ENCODE measurements at places on chromosomes 3 and 15.
A peak's percentile ranks its signal among the peaks of the same experiment; 100 is the strongest.

DNA sequence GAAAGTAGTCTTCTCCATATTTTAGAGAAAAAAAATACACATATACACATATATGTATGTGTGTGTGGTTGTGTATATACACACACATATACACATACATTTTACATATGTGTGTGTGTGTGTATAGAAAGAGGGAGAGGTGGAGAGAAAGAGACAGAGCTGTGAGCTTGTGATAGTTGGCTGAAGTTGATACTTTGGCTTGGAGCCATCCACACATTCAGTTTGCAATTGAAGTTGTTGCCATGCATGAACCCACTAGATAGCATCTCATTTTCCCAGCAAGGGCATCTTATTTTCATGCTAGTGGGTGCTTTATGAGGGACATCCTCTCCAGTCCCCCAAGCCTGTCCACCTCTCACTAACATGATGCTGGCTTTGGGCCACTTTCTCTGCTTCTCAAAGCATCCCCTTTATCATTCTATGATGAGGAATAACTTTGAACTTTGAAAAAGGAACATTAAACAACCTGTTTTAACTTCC is 228.6 kb downstream of the ZNF621 start:
- no peak for DNase-seq

GRCh38 chr3:196499061-196499460 is 4.5 kb downstream of the RNF168 start:
- no peak for DNase-seq

DNA sequence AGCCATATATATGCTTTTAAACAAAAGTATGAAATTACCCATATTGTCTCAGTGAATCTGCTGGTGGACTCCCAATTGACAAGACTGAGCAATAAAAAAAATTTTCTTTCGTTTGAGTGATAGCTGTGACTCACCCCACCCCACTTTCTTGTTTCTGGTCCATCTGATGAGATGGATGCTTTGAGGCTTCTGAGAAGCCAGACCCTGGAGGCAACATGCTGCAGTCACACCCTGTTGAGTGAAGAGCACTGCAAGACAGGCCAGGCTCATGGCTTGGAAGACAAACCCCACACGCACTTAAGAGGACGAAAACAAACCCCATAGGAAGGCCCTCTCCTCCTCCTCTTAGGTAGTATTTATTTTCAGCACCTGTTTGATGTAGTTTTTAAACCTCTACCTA is 276.0 kb upstream of the TTC14 start:
- no peak for DNase-seq

DNA sequence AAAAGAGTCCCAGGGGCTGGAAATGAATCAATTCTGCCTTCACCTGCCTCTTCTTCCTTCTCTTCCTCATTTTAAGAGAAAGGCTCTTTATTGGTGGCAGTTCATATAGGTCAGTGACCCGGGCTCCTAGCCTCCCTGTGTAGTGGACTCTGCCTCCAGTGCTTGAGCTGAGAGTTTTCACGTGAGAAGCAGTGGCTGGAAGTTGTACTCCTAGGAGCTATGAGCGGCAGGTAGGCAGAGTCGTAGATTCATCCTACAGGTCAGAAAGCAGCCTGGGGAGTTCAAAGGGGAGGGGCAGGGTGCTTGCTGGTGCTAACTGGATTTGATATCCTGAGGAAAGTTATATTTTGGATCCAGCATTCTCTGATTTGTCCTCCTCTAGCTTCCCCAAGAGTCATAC is 101.1 kb downstream of the RPLP1 start:
- DNase-seq: no peak

DNA sequence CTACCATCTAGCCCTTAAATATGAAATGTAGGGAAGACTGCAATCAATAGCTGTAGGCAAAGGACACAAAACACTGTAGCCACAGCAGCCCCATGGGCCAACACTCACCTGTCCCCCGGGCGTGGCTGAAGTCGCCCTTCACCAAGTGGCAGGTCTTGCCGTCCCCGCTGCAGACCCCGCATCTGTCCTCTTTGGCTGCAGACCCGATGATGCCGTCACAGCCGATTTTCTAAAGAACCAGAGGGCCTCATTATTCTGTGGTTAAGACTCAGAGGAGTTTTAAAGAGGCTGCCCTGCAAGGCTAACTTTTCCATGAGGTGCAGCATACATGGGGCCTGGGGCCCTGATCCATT is 245.6 kb downstream of the ADAMTS17 start:
- no peak for DNase-seq

- no peak for DNase-seq
These were observed 225.3 kb upstream of the LYSMD4 start for GRCh38 chr15:99958426-99959097.

DNA sequence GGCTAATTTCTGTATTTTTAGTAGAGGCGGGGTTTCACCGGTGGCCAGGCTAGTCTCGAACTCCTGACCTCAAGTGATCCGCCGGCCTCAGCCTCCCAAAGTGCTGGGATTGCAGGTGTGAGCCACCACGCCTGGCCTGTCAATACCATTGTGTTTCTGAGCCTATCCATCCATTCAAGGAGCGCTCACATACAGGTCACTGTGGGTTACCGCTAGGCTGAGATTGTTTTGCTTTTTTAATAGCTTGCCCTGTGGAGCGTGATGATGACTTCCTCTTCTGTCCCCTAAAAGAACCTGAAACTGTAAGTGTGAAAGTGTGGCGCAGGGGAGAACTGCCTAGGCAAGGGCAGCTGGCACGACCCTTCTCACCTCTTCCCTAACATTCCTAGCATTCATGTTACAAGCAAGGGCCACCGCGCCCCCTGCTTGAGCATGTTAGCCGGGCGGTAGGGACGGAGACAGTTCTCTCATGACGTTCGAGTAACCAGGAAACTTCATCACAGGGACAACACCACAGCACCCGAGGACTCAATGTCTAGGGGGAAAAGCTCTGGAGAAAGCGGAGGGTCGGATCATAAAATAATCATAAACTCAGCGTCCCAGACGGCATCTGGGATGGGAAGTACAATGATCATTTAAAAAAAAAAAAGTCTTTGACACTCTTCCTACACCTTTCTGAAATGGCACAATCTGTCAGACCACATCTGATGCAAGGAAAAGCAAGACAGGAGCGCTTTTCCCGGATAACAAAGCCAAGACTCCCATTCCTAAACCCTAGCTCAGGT is 790 bp downstream of the LAMP3 start:
- no peak for DNase-seq

GRCh38 chr15:98445315-98445714 is 203.0 kb upstream of the IGF1R start:
- DNase-seq: no peak

- no peak for DNase-seq
These were observed 214.0 kb upstream of the BHLHE40 start for GRCh38 chr3:4765212-4765611.

DNA sequence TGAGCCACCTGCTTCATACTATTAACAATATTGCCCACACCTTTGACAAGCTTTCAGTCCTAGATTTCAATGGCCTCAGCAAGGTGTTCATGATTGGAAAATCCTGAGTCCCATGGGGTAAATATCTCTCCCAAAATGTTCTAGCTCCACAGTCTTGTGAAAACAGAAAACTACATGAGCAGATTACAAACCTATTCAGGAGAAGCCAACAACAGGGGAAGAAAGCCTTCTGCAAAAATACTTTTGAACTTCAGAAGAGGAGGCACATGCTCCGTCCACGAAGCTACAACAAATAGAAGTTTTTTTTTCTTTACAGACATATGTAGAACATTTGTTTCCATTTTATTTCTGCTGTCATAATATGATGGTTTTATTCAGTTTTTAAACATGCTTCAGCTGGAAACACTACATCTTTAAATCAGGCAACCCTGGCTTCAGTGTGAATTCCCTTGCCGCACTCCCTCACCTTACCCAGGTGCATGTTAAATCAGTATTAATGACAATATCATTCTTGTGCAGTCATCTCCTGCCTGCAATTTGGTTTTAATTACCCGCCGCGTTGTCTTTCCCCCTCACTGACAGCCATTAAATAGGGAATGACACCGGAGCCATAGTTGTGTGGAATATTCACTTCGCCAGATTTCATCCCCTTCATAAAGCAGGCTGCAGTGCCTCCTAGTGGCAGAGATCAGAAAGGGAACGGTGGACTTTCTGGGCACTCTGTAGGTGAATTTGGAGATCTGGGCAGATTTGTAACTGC is 725.5 kb upstream of the ARRDC4 start:
- DNase-seq: no peak

- no peak for DNase-seq
These were observed 150.1 kb downstream of the RAB11A start for GRCh38 chr15:66019368-66019767.

GRCh38 chr15:39409876-39410530 is 170.9 kb upstream of the THBS1 start:
- DNase-seq: no peak

- peak; percentile 54 for DNase-seq
These were observed 53.4 kb downstream of the LSM3 start for GRCh38 chr3:14231998-14232501.

- DNase-seq: no peak
These were observed 25.4 kb upstream of the ALPK3 start for GRCh38 chr15:84791763-84792162.

GRCh38 chr3:89851974-89852621 is 744.7 kb downstream of the EPHA3 start:
- no peak for DNase-seq

- no peak for DNase-seq
These were observed 30.5 kb downstream of the PRR20G start for GRCh38 chr3:127257351-127257750.

- DNase-seq: no peak
These were observed 5.1 kb downstream of the NECTIN3 start for GRCh38 chr3:111076732-111077131.

DNA sequence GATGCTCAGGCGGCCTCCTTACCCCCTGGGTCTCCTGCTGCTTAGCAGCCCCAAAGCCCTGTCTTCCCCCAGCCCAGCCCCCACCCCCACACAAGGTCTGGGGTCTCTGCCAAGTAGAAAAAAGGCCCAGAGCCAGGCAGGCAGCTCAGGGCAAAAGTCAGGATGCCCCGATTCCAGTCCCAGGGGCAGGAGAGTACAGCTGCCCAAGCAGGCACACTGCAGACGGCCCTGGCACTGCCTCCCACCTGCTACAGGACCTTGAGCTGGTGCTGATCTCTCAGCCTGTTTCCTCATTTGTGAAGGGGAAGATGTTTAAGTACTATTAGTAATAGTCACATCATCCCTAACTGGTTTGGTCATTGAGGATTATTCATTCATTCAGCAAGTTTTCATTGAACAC is 12.6 kb downstream of the TMEM43 start:
- DNase-seq: no peak

GRCh38 chr3:167350245-167350862 is 29.7 kb downstream of the ZBBX start:
- no peak for DNase-seq

DNA sequence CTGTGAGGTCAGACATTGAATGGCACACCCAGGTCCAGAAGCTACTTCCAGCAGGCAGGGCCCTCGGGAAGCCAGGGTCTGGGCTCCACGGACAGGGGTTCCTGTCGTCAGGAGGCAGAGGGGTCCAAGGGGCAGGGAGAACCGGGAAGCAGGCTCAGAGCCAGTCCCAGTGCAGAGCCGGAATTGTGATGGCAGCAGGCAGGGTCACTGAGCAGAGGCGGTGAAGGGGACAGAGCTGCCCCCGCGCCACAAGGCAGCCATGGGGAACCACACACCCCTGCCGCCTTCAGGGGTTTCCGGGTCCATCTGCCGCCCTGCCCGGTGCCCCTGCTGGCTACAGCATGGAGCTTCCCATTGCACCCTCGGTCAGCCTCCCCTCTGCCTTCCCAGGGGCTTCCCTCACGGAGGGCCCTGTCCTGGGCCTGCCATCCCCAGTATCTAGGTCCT is 136.9 kb downstream of the NSMCE3 start:
- no peak for DNase-seq

DNA sequence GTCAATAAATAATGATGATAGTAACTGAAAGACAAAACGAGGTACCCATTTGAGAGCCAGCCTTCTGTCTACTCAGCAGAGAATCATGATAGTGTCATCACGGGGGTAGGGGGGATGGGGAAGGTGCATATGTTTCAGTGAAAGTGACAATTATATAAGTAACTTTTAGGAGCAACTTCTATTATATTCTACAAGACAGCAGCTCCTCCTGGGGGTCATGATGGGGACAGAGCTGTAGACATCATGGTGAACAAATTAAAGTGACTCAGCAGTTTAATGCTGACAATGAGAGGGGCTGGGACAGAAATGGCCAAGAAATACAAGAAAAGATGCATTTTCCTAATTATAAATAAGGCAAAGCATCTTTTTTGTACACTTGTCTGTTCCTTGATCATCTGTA is 11.8 kb downstream of the CAPN3 start:
- DNase-seq: no peak

- no peak for DNase-seq
These were observed 25.3 kb upstream of the GABRA5 start for GRCh38 chr15:26841514-26841913.

DNA sequence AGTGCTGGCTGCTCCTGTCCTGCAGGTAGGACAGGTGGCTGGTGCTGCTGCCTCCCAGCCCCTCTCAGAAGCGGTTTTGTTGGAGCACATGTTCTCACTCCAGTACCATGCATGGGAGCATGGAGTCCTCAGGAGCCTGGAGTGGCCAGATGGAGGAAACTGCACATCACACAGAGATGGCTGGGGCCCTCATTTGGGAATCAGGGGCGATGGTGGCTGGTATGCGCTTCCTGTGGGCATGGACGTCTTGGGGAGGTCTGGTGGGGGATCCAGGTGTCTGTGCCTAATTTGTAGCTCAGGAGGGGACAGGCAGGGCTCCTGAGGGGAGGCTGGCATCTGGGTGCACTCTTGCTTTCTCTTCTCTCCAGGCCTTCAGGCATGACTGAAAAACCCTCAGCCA is 168.2 kb downstream of the KLF13 start:
- no peak for DNase-seq

GRCh38 chr3:140731440-140732119 is 53.7 kb downstream of the TRIM42 start:
- DNase-seq: no peak

GRCh38 chr15:60379185-60379524 is 18.6 kb downstream of the ANXA2 start:
- no peak for DNase-seq

- DNase-seq: peak; percentile 84
These were observed 11.1 kb upstream of the MBNL1 start for GRCh38 chr3:152257563-152258035.

GRCh38 chr3:39810647-39811161 is 1.3 kb downstream of the MYRIP start:
- no peak for DNase-seq

DNA sequence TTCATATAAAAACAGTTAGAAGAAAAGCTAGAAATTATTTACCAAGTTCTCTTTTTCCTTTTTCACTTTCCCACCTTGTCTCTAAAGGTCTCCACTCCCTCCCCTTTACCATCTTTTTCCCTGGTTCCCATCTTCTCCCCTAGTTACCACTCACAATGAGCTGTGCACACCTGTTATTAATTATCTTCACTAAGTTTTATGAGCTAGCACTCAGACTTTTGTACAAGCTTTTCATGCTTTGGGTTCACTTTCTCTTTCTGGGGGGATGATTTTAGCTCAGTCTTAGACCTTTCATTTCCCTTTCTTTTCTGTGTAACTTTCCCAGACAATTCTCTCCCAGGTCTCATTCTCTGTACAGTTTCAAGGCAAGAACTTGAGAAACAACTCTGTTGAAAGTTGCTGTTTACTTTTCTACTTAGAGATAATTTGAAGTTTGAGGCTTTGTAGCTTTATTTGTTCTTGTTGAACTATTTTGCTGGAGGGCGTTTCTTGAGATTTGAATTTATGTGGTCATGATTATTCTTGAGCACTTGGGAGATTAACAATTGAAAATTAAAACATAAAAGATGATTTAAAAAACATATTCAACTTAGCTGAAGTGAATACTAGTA is 24.0 kb upstream of the AADAC start:
- no peak for DNase-seq
